ENCODE measurements at places on chromosomes 12 and 14.
A peak's percentile ranks its signal among the peaks of the same experiment; 100 is the strongest.

DNA sequence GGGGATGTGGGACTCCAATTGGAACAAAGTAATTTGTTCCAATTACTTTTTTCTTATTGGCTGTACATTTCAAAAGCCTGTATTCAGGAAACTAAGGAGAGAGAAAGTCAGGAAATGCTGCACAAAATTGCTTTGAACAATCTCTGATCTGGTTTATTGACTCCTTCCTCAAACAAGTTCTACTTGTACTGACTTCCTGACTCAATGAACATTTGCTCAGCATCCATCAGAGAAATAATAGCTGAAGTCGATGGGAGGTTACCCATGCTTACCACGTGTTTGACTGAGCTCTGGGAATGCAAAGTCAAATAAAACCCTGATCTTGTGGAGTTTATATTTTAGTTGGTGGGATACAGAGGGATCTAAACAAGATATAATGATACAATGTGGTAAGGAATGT, 15.4 kb upstream of the C12orf75 start:
- no peak for DNase-seq

DNA sequence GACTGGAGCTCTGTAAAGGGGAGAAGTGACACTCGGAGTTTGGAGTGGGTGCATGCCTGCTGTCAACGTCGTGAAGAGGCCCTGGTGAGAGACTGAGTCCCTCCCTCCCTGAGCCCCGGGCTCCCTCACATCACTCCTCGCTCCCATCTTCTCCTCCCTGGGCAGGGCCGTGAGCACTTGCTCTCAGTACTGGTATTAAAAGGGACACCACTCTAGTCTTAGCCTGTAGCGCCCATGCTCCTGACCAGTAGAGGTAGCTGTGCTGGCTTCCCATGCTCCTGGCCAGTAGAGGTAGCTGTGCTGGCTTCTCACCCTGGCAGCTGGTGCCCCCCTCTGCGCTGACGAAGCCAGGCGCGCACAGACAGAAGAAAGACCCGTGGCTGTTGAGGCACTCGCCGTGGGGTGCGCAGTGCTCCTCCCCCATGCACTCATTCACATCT, 14.7 kb downstream of the ISCA2 start:
- peak; percentile 77 for DNase-seq

GRCh38 chr12:26271889-26272492, 76.6 kb downstream of the SSPN start:
- DNase-seq = no peak

DNA sequence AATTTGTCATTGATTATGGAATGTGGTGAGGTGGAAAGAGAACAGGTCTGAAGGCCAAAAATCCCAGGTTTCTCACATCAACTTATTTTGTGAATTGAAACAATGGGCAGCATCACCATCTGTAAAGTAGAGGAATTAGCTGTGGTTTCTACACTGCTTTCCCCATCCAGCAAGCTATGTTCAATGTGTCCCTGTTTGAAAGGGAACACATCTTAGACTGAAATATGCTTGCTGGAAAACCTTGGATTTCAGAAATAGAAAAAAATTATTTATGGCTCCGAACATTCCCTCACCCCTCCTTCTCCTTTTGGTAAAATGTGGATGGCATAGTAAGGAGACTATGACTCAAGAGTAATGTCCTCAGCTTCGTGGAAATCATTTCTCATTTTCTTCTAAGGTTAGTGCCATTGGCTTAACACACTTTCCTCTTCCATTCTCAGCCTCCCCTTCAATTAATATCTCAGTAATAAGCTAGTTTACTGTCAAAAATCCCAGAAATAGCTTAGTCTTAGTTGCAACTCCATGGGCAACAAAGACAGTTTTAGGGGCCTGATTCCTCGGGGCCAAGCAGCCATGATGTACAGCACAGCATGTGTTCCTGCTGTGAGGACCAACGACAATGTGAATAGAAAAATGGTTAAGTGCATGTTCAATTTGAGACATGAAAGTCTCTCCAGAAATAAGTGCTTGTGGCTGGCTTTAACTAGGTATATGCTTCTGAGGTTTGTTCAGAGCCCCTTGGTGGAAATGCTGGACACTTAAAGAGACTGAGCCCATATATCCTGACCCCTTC, 205.8 kb upstream of the SLC38A2 start:
- DNase-seq = no peak

GRCh38 chr12:22799503-22799902, 174.5 kb downstream of the ETNK1 start:
- DNase-seq = no peak

GRCh38 chr14:95713596-95714371, at the start of gene TCL1A:
TCL1A (minus strand) TSS chr14:95714125; CDS start chr14:95714066, 59 bp downstream.
- DNase-seq = no peak

GRCh38 chr14:23062002-23062401, 4.7 kb upstream of the CDH24 start:
- no peak for DNase-seq

GRCh38 chr14:76742966-76743365, 18.3 kb upstream of the VASH1 start:
- DNase-seq = no peak

GRCh38 chr14:56064513-56064912, 53.7 kb upstream of the PELI2 start:
- no peak for DNase-seq

Measured in SK-N-SH (cell line).